ENCODE measurements at places on chromosomes 7 and 10.

DNA sequence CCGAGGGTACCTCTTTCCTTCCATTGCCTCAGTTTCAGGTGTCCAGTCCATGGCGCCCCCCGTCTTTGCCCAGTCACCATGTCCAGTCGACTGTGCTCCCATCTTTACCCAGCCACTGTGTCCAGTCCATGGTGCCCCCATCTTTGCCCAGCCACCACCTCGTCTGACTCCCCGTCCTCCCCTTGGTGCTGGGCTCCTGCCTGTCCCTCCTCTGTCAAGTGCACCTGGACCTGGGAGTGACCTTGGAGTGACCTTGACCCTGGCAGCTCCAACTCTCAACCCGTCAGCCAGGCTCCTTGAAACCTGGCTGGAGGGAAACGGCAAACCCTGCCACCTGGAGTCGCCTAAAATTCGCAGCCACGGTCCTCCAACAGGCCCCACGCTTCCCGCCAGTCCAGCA lies 180.2 kb downstream of the ADARB2 start:
- no peak for DNase-seq

GRCh38 chr10:128537834-128538330 lies 411.7 kb upstream of the MKI67 start:
- no peak for DNase-seq

- DNase-seq = no peak
Observed at GRCh38 chr7:41220266-41220665, 482.6 kb downstream of the INHBA start.

DNA sequence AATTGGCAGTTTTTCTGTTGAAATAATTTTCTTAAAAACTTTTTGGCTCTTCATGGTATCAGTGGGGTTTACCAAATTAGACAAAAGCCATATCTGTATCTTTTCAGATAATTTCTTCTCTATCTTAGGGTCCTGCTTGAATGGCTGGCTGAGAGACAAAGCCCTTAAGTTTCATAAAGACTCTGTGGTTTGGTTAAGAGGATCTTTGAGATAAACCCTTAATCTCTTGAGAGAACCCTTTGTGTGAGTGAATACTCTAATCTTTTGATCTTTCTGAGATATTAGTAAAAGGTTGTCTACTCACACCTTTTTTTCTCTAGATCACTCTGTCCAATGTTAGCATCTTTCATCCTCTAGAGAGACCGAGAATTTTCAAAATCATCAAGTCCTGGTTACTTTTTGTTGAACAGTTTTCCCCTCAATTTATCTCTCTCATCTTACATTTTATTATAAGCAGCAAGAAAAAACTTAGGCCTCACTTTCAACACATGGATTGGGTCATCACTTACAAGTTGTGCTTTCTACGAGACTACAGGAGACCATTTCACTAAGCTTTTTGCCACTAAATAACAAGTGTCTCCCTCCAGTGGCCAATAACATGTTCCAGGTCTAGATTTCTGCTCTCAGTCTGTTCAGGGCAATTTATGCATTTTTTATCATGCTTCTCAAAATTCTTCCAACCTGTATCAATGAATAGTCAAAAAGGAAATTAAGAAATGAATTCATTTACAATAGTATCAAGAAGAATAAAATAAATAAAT lies 28.4 kb downstream of the DNAJC9 start:
- no peak for DNase-seq

GRCh38 chr7:23889566-23889965 lies 179.5 kb downstream of the STK31 start:
- no peak for DNase-seq

DNA sequence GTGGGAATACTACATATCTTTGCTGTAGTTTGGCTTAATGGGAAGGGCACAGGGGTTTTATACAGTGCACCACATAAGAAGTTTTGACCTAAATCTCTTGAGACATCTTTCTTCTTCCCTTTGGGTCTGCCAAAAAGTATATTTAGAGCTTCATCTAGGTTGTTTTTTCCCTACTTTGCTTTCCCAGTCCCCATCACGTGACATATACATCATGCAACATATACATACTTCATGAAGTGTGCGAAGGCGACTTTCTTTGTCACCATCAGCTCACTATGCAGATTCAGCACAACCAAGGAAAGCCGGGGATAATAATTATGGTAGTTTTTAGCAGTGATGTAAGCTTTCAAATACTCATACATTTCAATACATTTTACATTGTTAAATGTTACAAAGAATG lies 177.1 kb upstream of the PPP1R3A start:
- DNase-seq = no peak

DNA sequence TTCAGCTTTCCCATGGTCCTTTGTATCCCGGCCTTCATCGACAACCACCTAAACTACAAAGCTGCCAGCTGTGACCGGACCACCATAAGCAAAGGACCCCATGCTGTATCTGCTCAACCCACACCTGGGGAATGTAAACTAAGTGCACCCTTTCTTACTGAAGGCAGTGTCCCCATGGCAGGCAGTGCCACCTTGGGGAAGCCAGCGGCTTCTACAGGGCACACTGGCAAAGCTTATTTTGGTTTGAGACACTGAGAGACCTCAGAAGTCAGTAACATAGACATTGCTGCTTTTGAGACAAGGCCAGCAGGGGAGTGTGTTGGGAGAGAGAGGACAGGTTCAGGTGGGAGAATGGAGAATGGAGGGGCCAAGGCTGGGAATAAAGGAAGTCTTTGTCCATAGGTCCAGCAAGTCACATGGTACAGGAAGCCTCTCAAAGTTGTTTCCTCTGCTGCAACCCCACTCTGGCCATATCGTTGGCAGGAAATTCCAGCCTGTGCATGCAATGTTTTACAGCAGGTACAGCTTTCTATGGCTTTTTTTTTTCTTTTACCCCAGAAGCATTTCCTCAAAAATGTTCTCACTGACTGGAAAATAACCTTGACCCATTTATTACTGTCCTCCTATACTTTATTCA lies 85.9 kb upstream of the NPVF start:
- no peak for DNase-seq

- DNase-seq = no peak
Observed at GRCh38 chr10:132479024-132479602, 58.5 kb upstream of the INPP5A start.

DNA sequence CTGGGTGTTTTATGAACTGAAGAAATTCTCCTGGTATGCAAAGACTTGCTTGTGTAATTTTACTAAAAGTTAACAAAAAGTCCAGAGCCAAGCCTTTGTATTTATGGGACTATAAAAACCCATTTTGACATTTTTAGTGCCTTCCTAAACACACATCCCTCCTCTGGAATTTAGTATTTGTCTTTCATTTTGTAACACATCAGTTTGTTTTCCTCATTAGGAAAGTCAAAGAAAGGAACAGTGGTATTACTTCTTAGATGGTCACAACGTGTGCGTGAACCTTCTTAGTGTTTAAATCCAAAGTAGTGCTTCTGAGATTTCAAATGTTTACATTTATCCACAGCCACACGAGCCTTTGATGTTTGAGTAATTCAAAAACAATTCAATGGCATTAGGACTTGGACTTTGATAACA lies 103.2 kb upstream of the TMEM106B start:
- no peak for DNase-seq

GRCh38 chr10:132099389-132100090 lies 33.8 kb downstream of the JAKMIP3 start:
- DNase-seq = no peak

DNA sequence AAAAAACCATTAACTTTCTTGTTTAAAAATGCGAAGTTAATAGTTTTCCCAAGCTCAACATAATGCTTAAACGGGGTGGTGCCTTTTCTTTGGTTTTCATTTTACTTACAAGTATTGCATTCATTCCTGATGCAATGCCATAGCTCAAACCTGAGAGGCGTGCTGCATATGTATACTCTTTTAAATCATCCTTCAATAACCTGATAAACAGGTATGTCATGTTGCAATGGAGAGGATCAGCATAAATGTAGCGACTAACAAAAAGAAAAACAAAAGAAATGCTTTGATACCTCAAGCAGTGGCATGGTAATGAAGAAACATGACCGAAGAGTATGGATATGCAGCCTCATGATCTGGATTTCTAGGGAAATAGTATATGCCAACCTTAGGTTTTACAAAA lies 95.4 kb downstream of the IDE start:
- no peak for DNase-seq

DNA sequence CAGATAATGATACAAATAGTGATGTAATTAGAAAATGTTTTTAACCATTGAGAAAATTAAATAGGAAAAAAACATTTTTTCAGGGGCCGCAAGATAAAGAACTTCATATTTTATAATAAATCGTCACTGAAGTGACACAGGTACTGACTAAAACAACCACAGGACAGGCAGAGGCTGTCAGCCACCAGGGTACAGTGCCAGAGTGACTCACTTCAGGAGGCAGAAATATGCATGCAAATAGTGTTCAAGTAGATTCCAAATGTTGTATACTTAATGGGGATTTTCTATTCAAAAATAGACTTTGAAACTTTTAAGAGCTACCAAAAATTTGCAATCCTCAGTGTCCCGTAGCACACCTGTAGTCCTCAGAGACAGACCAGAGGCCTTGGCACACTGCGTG lies 68.6 kb downstream of the FRMPD2 start:
- no peak for DNase-seq

GRCh38 chr7:52168085-52168484 lies 851.5 kb upstream of the COBL start:
- DNase-seq = no peak

- no peak for DNase-seq
Observed at GRCh38 chr10:118798231-118798662, 43.5 kb upstream of the CACUL1 start.

GRCh38 chr10:132889556-132889955 lies 52.8 kb downstream of the CFAP46 start:
- DNase-seq = no peak

- DNase-seq = no peak
Observed at GRCh38 chr10:28559618-28560017, 26.7 kb downstream of the WAC start.

GRCh38 chr7:824664-825063 lies 7.6 kb upstream of the SUN1 start:
- DNase-seq = no peak

DNA sequence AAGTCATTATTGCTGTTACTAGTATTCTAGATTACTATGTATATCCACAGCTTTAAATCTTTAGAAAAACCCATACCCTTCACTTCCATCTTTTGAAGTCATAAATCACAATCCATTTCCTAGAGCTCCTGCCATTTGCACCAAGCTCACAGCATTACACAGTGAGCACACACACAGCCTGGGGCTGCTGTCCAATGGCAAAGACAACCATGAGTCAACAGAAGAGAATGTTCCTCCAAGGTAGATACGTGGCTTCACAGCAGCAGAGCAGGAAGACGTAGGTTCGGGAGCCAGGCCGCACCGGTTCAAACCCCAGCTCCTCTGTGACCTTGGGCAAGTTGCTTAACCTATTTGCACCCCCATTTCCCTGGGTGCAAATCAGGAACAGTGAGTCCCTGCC lies 234.6 kb downstream of the DIP2C start:
- DNase-seq = no peak

- no peak for DNase-seq
Observed at GRCh38 chr7:75835688-75836285, 22.2 kb upstream of the CCL24 start.

DNA sequence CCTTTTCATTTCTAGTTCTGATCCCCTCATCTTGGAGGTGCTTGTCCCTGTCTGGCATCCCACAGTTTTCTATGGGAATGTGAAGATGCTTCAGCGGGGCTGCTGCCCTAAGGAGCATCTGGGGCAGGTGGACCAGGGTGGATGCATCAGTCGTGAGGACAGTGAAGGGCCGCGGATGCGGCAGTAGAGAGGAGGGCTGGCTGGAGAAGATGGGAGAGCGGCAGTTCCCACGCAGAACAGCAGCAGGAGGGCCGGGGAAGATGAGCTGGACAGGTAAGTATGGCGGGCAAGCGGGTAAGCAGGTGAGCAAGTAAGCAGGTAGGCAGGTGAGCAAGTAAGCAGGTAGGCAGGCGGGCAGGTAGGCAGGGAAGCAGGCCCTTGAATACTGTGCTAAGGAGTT lies 48.9 kb downstream of the ASB13 start:
- no peak for DNase-seq

DNA sequence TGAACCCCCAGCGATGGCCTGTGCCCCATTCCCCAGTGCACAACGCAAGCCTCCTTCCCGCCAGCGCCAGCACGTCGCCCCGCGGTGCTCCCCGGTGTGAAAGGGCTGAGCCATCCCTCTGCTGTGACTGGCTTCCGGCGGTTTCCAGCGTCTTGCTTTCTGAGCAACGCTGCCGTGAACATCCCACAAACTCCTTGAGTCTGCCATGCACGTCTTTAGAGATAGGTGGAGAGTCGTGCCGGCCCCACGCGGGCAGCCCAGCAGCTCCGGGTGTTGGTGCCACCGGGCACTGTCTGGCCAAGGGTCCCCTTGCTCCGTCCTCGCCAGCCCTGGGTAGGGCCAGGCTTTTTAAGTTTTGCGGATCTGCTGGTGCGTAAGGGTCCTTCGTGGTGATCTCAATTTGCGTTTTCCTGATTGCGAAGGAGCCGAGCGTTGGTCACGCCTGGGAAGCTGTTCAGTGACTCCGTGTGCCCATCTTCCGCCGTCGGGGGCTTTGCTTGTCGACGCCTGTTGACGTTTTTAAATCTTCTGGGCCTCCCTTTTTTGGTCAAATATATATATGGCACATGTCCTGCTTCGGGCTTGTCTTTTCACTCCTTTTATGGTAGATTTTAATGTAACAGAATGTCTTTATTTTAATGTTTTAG lies 70.6 kb downstream of the FOXL3 start:
- no peak for DNase-seq

DNA sequence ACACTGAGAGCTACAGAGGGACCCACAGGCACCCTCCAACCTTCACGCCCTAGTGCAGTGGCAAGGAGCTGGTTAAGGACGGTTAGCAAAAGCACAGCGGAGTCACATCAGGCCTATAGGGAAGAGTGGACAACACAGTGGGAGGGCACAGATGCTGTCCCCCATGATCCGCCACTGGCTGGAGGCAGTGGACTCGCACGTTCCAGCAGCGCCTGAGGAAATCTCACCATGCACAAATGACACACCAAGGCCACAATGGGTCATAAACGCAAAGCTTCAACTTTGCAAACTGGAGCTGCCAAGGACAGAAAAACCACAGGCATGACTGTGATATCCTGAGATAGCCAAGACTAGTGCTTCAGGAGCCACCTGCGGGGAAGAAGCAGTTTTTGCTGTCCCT lies 58.8 kb downstream of the GRB10 start:
- DNase-seq = no peak

GRCh38 chr10:69360485-69361302 lies 56.0 kb downstream of the TACR2 start:
- DNase-seq = no peak

Measured in NCI-H510A treated with DMSO at 0.1 percent for 48 hours (cell line).